Osteoblast (primary cell): ENCODE measurements at places on chromosomes 16 and 17. TPM values are rescaled to one million over a fixed set of nuclear protein-coding genes. Genes with fewer than 3 reads are reported as not detected.
A peak's percentile ranks its signal among the peaks of the same experiment; 100 is the strongest.

GRCh38 chr17:34378664-34379101 is 15.7 kb upstream of the CCL1 start:
- no peak for DNase-seq

- no peak for DNase-seq
Measured at GRCh38 chr17:50375858-50376538, 3.0 kb downstream of the EME1 start.

Gene GDPD1
- 1.1 and 2.4 TPM in 2 replicates for total RNA-seq

Gene CIAO2B
- 90.8 and 97.4 TPM in 2 replicates for total RNA-seq

DNA sequence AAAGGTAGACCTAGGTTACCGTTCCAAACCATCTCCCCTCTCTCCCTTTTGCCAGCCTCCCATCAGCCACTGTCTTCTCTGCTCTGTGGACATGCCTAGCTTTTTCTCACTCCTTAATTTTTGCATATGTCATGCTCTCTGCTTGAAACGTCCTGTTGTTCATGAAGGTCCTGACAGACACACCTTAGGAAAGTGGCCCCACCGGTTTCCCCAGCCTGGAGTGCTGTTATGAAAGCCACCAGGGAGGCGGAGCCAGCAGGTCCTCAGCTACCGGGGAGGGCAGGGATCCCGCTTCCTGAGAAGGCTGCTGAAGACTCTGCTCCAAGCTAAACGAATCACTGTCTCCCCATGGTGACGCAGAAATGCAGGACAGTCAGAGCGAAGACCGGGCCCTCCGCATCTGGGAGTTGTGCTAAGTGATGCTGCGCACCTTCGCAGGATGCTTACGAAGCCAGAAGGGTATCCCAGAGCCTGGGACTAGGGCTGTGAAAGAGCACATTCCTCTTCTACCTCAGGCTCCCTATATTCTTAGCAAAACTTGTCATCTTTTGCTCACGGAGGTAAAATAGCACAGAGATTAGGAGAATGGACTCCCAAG is 2.3 kb upstream of the SLC16A11 start:
- peak; percentile 69 for DNase-seq
